ENCODE measurements at places on chromosomes 4 and X.

GRCh38 chr4:145154573-145154972 lies 25.8 kb downstream of the OTUD4 start:
- no peak for DNase-seq

GRCh38 chrX:48890296-48890925 lies 7.2 kb downstream of the TIMM17B start:
- no peak for DNase-seq

DNA sequence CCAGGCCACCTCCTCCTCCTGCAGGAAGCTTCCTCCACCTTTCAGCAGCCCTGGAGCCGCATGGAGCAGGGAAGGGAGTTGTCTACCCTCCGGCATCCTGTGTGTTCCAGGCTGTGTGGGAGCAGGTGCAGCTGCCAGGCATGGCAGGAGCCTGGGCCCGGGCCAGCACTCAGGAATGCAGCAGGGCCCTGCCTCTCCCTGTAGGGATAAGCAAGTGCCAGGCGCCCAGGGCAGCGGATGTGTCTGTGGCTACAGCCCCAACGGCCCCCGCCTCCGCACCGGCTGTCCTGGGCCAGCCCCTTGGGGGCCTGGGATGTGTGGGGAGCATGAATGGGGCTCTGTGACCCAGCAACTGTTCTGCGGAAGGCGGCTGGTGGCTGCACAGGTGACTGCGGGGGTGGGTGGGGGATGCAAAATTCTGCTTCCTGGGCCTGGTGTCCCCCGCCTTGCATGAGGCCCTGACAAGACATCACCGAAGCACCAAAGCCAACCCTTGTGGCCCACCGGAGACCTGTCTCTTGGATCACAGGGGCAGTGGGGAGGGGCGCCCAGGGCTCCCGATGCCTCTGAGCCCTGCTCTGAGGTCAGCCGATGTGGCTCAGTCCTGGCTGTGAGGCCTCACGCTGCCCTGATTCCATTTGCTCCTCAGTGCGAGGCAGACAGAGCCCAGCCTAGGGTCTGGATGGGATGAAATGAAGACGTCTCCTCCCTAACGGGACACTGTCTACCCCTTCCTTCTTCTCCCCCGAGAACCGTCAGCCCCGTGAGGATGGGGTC lies 1.4 kb upstream of the DOK7 start:
- DNase-seq: no peak

DNA sequence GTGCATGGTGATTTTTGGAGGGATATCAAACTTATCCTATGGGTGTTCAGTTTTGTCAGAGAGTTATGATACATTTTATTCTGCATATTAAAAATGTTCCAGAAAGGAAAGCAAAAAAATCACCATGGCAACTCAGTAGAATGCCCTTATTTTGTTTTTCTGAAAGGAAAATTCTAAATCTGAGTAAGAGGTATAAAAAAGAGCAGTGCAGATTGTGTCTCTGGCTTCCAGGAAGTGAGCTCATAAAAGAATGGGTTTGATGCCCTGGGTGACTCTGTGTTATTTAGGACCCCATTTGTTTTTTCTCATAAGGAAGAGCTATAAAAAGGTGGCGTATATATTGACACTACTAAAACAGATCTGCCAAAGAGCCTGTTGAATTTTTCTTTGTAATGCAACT lies 128.8 kb downstream of the UCHL1 start:
- no peak for DNase-seq

DNA sequence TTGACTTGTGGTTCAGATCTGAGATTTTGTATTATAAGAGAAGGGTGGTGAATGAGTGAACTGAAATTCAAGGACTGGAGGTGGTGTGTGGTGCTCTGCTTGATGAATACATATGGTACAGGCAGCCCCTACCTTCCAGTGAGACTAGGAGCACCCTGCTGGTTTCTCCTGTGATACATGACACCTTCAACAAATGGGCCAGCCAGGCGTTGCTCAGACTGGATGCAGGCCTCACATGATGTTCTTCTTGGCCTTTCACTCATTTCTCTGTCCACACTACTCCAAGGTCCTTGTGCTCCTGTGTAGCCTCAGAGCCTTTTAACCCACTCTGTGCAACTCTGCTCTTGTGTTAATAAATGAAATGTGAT lies 67.2 kb downstream of the FNIP2 start:
- DNase-seq: no peak

DNA sequence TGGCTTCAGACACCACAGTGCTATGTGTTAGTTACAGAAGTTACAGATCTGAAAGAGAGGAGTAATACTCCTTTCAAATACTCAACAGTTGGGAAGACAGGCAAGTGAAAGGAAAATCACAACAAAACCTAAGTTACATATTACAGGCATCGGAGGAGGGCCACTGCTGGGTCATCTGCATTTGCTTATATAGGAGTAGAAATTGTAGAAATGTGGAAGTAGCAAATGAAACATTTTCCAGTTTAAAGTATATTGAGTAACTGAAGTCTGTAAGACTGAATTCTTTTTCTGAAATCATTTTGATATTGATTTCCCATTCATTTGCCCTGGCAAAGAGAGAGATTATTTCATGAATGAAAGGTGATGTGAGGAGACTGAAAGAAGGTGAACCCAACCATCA lies 201.7 kb downstream of the SPRY1 start:
- DNase-seq: no peak

DNA sequence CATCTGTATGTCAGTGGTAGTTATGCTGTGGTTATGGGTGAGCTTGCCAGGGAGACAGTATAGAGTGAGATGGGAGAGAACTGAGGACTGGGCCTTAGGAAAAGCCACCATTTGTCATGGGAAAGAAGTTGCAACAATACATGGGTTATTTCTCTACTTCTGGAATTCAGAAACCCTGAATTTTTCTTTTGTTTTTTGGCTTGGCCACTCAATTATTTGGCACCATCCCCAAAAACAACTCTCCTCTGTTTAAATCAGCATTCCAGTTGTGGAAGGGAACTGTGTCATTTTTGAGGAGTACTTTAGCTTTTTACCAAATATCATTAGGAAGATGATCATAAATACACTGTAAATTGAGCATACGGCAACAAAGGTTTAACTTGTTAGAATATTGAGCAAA lies 41.1 kb upstream of the ACSL4 start:
- DNase-seq: no peak

DNA sequence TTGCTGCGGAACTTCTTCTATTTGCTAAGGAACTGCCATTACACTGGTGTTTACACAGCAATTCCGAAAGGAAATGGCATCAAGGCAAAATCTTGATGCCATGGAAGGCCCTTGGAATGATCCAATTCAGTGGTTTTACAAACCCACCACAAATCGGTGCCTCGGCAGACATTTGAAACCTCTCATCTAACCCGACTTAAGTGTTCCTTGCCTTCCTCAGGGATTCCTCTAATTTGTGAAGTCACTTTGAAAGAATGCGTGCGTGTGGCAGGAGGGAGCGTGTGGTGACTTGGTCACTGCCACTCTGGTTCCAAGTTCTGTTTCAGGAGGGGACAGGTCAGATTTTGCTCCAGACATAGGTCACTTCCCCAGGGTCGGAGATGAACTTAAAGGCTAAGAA lies 4.8 kb downstream of the NOP14 start:
- DNase-seq: no peak

GRCh38 chrX:12301288-12301687 lies 163.0 kb downstream of the FRMPD4 start:
- DNase-seq: no peak

DNA sequence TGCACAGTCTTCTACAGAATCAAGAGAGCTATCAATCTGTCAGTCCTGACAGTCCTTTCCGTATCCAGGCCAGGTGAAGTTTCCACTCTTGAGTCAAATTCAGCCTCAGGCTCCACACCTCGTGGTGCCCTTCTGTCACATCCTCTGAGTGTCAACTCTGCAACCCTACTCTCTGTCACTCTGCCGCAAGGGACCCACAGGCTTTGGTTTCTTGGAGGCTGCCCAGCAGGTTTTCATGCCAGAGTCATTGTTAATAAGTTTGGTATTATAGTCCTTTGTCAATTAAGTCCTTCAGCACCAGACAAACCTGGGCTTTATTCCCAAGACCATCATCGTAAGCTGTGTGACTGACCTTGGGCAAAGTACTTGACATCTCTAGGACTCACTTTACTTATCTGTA lies 83.4 kb upstream of the KLHL13 start:
- no peak for DNase-seq

- DNase-seq: no peak
These were observed 39.6 kb upstream of the SLC7A3 start for GRCh38 chrX:70970482-70970995.

Measured in AG04450 (cell line).